ENCODE measurements at places on chromosomes 2 and 18.

- no peak for DNase-seq
These were observed 275.3 kb downstream of the RAD51AP2 start for GRCh38 chr2:17242813-17243485.

DNA sequence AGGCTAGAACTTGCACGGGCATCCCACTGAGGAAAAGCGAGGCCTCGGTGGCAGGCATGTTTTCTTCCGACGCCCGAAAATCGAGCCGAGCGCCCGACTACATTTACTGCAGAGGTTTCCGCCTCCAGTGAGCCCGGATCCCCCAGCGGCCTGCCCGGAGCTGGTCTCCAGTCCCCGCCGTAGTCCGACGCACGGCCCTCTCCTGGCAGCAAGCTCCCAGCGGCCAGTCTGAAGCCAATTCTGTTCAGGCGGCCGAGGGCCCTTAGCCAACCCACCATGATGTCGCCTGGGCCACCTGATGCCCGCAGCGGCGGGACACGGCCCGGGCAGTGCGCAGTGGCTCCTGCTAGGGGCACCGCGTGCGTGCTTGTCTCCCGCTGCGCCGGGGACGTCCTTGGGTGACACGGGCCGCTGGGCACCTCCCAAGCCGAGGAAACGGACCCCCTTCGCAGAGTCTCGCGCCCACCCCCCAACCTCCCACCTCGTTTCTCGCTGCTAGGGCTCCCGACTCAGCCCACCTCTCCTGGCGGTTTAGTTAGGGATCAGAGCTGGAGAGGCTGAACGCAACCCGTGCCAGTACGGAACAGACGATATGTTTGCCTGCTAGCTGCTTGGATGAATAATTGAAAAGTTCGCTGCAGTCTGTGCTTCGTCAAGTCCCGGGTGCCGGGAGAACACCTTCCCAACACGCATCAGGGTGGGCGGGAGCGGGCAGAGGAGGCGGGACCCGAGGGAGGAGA lies 5.3 kb downstream of the ONECUT2 start:
- no peak for DNase-seq

DNA sequence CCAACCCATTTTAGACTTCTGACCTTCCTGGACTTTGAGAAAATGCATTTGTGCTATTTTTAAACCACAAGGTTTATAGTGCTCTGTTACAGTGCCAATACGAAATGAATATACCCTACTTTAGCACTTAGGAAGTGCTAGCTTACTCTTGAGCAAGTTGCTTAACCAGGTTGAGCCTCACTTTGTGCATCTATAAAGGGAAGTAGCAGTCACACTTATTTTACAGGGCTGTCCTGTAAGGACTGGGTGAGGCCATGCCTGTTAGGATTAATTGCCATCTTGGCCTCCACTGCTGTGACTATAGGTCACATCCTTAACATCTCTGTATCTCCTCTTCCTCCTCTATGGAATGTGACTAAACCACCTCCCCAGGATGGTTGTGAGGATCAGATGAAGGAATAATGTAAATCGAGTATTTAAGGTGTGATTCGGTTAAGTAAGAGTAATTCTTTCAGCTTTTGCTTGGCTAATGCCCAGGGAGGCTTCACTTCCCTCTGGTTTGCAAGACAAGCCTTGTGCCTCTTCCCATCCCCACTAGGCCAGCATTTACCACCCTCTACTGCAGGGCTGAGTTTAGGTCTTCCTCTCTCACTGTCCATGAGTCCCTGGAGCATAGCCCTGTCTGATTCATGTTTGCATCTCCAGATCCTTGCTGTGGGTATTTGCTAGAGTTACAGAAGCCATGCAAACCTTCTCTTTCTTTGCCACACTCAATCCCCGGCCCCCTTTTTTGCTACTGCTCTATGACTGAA lies 341.2 kb downstream of the ZNF521 start:
- DNase-seq: no peak

GRCh38 chr2:230937362-230937761 lies 12.3 kb upstream of the GPR55 start:
- no peak for DNase-seq

GRCh38 chr18:23178201-23178600 lies 42.9 kb downstream of the CABLES1 start:
- no peak for DNase-seq

DNA sequence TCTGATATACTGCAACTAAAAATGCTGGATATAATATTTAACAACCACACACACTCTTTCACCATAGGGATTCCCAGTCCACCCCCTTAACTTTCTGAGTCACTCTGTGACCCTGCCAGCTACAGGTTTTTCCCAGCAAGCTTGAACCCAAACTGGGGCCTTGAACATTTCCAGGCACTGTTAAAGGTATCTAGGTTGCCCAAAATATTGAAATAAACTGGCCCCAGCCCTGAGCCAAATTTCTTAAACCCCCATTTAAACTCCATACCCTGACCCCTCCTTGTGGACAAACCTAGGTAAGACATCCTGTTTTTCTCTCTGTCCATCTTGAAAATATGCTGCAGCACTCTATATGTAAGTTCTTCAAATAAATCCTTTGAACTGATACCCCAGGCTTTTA lies 19.7 kb upstream of the DCTN1 start:
- DNase-seq: no peak

DNA sequence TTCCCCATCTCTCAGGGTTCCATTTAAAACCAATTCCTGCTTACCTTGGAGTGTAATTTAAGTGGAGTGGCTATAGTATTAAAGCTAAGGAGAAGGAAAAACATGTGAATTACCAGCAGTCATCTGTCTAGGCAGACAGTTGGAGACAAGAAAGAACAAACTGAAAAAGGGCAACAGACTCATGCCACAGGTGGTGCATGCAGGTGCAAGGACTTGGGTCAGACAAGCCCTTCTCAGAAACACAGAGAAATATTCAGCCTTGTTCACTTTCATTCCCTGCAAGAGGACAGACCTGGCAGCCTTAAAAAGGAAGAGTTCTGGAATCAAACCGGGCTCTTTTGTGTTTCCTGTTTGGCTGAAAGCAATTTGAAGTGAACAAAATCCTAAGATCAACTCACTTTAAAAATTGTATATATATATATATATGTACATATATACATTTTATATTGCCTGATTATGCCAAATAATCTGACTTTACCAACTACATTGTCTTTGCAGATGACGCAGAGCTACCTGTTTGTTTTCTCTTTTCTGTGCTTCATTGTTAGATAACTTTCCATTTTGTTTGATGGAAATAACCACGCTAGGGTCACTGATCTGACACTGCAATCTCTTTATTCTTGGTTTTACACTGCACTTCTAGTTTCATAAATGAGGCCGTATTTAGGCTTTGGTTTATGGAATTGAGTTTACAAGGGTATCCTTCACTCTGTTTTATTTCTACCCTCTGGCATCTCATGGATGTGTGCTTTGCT lies 35.1 kb upstream of the VPS54 start:
- no peak for DNase-seq

GRCh38 chr2:160387558-160388262 lies 105.9 kb downstream of the RBMS1 start:
- DNase-seq: no peak

GRCh38 chr18:49025767-49026500 lies 75.2 kb upstream of the SMAD7 start:
- no peak for DNase-seq

DNA sequence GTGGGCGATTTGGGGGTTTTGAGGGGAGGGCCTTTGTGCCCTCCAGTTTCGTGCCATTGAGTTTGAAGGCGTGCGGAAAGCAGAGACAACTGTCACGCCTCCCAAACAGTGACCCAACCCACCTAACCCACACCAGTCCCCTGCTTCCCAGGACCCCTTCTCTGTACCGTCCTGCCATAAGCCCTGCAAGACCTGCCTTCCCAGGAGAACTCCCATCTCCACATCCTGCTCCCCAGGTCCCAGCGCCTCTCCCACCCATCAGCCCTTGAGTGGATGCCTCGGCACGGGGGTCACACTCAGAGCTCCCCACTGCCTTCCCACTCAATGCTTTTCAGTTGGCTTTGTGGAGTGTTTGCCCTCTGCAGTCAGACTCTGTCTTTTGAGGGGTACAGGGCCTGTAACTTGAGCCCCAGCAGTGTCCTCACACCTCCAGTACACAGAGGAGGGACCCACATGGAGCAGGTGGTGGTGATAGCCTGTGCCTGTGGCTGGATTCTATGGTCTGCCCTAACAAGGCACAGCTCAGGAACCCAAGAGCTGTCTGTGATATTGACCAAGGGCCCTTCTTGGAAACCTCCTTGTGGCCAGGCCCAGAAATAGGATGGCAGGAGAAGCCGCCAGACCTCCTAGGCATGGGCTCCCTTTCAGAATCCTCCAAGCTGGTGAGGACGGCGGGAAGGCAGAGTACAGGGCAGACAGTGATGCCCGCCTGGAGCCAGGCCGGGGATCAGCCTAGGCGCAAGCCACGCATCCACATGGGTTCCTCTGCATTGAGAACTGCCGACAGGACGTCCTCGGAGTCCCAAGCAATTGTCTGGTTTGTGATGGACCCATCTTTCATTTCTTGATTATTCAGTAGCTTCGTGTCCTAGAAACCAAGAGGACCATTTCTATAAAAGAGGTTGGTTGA lies 44.4 kb upstream of the SMAD7 start:
- no peak for DNase-seq

GRCh38 chr2:172370821-172371455 lies 56.4 kb upstream of the ITGA6 start:
- no peak for DNase-seq

- no peak for DNase-seq
These were observed 433.8 kb downstream of the NBAS start for GRCh38 chr2:15127301-15127700.

DNA sequence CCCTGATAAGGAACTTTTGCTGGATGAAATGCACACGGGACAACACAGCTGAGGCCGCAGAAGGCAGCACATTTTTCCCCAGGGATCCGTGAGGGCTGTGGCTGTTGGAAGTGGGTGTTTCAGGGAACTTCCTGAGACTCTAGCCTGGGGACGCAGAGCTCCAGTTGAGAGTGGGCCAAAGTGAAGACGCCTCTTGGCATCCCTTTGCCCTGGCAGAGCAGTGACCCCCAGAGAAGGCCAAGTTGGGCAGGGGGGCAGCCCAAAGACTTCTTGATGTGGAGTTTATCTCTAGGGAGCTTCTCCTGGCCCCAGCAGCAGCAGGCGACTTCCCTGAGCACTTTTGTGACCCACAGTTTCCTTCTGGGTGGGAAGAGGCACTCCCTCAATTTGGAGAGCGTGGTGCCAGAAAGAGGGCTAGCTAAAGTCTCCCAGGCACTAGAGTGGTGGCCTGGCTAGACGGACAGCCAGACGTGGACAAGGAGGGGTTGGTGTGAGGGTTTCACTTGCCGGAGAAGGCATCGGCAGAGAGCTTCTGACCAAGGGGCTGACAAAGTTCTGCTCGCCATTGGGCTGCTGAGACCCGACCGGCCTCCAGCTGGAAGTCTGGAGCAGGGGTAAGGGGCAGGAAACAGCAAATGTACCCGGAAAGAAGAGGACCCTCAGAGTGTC lies 108.8 kb downstream of the ACKR3 start:
- DNase-seq: no peak

DNA sequence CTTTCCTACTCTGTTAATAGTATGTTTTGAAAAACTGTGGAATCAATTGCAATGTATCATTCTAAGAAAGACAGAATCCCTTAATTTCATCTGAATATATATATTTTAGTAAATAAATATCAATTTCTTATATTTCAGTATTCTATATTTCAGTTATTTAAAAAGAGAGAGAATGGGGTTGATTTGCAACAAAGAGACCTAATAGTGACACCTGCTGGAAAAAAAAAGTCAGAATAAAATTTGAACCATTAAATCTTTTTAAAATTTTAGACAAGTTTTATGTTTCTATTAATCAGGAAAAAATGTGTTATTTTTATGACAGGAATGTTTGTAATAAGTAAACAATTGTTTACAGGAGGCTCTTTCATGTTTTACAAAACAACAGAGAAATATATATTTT lies 20.7 kb upstream of the CCNT2 start:
- no peak for DNase-seq

- no peak for DNase-seq
These were observed 359.9 kb downstream of the TNS1 start for GRCh38 chr2:217642944-217643343.

DNA sequence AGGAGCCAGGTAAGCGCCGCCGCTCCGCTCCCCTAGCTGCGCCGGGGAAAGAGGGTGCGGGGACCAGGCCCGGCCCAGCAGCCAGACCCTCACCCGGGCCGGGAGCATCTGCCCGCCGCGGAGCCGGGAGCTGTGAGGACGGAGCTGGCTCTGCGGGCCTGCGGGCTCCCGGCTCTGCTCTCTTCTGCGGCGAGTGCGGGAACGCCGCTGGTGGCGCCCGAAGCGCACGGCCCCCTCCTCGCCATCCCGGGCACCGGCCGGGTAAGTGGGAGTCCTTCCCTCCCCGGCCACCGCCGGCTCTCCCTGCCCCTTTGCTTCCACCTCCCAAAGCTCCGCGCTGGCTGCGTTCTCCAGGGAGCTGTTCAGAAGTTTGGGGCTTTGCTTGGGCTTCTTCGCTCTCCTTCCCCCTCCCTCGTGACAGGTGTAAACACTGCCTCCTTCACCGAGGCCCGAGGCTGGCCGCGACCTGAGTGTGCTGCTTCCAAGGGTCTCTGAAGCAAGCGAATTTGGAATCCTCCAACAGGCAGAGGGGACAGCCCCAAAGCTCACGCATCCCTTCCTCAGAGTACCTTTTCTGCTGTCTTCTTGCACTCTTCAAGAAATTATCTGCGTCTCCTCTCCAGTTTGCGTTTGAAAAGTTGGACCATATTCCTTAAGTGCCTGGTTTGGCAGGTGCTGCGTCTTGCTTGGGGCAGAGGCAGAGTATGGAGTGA lies 632 bp downstream of the AFTPH start:
- no peak for DNase-seq

DNA sequence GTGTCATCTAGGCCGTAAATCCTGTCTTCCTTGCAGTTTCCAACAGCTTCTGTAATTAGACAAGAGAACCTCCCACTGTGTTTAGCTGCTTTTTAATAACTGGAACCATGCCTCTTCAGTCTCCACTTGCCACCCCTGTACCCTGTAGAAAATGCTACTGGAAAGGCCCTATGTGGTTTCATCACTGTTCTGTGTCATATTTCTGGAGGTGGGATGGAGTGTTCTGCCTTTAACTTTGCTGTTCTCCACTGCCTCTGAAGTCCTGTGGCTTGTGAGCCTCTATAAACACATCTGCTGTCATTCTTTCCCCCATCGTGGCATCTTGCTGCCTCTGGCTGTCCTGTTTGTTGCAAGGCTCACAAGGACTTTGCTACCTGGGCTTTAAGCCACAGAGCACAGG lies 17.9 kb downstream of the MGAT5 start:
- DNase-seq: no peak

DNA sequence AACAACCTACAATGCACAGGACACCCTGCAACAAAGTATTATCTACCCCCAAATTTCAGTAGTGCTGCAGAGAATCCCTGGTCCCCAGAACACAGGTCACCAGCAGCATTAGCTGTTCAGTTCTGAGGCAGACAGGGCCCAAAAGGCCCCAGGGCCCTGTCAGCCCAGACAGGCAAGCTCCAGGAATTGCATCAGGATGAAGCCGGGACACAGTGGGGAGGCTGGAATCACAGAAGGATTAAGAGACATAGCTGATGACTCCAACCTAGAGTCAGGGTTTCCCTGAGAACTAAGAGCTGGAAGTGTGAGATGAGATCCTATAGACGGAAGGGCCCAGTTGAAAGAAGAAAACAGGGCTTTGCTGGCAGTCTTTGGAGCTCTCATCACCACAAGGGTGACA lies 148.1 kb downstream of the GALNT14 start:
- no peak for DNase-seq

- DNase-seq: no peak
These were observed 21.9 kb upstream of the ALPI start for GRCh38 chr2:232434091-232434490.

All from stimulated activated CD8-positive, alpha-beta memory T cell treated with anti-CD3 and anti-CD28 coated beads, Interleukin-2, amount 100 ng/mL, for 1 hour (primary cell).